Foreskin melanocyte (primary cell): ENCODE measurements at places on chromosomes 1 and 21.

DNA sequence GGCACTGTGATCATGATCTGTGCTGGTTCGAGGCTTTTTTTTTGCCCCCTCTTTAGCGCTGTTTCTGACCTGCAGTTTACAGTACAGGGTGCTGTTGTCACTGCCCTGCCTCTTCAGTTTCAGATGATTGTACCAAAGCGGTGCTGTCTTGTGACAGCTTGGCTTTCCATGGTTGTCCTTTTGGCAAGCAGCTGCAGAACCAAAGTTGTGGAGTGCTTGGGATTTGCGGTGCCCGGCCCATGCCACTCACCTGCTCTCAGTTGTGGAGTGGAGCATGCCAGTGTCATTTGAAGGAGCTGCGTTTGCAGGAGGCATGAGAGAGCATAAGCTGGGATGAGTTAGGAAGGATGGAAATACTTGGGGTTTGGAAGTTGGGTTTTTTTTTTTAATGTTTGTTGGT, 48.4 kb downstream of the DOP1B start:
- DNase-seq: no peak

GRCh38 chr1:205991237-205991636, 12.0 kb downstream of the RAB7B start:
- DNase-seq: no peak

DNA sequence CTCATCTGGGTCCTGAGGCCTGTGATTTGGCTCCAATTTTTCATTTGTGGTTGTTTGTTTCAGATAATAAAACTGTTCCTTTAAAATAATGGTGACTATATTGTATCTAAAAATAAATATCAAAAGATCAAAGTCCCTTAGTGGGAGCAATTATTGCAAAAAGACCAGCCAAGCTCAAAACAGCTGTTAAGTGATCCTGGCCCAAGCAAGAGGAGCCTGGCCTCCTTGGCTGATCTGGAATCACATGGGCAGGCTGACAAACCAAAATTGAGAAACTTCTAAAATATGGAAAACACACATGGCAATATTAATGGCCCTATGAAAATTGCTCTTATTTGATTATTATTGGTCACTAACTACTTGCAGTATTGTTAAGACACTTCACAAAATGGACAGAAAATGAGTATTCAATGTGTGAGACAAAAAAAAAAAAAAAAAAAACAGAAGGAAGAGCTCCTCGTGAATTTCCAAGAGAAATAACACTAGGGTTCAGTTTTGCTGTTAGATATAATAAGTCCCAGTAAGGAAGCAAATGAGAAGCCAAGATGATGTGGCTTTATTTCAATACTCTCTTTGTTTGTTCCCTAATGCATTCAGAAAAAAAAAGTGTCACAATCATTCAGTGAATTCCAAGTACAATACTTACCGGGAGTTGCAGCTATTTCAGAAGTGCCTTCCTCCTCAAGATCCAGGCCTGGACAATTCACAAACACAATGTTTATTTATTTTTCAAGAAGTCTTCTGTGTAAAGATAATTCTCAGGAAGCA, 105.1 kb downstream of the SEC16B start:
- peak; percentile 69 for DNase-seq

- no peak for DNase-seq
Measured at GRCh38 chr1:95010158-95010557, 62.6 kb downstream of the ALG14 start.
